ENCODE measurements at places on chromosomes 2 and 18.

DNA sequence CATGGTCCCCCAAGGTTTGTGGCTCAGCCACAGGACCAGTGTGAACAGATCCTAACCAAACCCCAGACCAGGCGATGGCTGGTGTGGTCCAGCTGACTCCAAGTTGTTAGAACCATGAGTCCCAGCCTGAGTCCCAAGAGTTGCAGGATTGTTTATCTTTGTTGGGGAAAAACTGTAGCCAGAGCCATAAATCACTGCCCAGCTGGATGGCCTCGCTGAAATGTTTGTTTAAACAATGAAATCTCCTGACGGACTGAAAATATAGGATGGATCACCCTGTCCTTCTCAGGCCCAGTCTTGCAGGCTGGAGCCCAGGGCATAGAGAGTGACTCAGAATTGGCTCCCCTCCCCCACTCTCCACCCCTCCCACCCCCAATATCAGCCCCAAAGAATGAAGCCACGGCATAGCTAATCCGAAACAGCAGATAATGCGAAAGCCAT, 36.4 kb downstream of the PKDCC start:
- no peak for DNase-seq

GRCh38 chr2:16716024-16716423, 50.4 kb upstream of the CYRIA start:
- no peak for DNase-seq

- no peak for DNase-seq
Measured at GRCh38 chr2:17719562-17720371, 33.8 kb downstream of the SMC6 start.

GRCh38 chr18:48133671-48134251, 203.3 kb upstream of the SMAD2 start:
- no peak for DNase-seq

- DNase-seq = no peak
Measured at GRCh38 chr2:17752246-17752645, 1.4 kb downstream of the SMC6 start.

- DNase-seq = no peak
Measured at GRCh38 chr2:194100201-194100600, 1556.8 kb upstream of the SLC39A10 start.

GRCh38 chr2:224440988-224441387, 39.1 kb upstream of the FAM124B start:
- DNase-seq = no peak

DNA sequence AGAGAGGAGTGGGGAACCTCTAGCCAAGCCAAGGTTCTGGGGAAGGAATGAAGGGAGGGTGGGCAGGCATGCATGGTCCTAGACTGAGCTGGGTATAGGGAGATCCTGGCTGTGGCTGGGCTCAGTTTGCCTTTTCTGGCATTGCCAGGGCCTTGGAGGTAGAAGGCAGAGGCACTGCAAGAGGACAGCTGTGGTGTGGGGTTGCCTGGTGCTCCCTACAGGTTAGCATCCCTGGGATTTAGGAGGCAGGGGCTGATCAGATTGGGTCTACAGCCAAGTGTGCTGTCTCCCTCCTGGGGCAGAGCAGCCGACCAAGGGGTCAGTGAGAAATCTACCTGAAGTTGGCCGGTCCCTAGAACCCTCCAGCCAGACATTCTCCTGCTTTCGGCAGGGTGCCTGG, 15.9 kb downstream of the ABCG8 start:
- DNase-seq = no peak

DNA sequence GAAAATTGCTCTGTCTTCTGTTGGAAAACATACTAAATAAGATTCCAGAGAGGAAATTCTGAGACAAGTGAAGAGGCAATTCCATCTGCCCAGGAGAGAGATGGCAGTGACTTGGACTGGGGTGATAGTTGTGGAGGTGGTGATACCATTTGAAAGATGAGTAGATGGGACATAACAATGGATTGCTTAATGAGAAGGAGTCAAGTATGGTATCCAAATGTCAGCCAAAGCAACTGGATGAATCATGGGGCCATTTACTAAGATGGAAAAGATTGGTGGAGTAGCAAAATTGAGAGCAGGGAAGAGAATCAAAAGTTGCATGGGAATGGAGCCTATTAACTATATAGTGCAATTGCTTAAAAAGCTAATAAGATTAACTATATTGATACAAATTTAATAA, 222.1 kb downstream of the ETAA1 start:
- DNase-seq = no peak

DNA sequence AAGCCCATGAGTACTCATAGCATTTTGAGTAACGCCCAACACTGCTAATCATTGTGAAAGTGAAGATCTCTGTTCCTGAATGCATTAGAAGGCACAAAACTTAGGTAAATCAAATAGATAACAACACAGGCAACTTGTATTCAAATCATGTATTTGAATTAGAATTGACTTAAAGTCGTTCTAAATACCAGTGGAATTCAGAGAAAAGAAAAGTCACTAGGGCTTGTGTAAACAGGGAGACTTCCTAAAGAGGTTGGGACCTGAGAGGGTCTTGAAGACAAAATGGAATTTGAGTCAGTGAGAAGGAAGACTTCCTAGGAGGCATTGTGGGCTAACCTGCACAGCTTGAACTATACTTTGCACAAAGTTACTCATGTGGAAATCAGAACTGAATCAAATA, 127.2 kb downstream of the CTNNA2 start:
- DNase-seq = no peak

GRCh38 chr18:73614812-73615211, 532.8 kb downstream of the FBXO15 start:
- no peak for DNase-seq

All from central memory CD4-positive, alpha-beta T cell (primary cell).